ENCODE measurements at places on chromosomes 3 and 15.
A peak's percentile ranks its signal among the peaks of the same experiment; 100 is the strongest.

DNA sequence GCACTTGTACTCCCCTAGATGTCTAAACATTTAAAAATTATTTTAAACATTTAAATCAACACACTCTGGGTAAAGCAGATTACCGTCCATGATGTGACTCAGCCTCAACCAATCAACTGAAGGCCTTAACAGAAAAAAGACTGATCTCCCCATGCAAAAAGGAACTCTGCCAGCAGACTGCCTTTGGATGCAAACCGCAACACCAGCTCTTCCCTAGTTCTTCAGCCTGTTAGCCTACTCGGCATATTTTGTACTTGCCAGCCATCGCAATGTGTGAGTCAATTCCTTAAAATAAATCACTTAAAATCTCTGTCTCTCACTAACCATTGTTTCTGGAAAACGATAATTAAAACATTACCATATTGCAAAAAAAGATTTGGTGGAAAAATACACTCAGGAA, 375.9 kb downstream of the RSL24D1 start:
- no peak for DNase-seq

DNA sequence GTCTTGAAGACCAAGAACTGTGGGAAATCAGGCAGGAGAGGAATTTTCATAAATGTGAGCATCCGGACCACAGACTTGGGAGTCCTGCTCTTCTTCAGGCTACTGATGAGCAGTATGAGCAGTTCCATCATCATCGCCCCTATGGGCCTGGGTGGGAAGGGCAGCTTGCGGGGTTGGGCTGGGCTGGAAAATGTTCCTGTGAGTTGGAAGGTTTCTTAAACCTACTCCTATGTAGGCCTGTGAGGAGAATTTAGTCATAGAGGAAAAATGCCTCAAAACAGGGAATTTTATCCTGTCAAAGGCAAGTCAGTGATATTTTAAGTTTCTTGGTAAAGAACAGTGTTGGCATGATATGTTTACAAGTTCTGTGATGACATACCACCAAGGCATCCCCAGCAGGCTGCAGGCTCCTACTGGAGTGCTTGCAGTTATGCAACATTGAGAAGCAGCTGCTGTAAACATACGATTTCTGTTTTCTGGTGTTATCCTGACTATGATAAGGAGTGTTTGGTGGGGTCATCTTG, 10.3 kb downstream of the MASP1 start:
- no peak for DNase-seq

GRCh38 chr3:195270079-195270816, 711 bp downstream of the XXYLT1 start:
- no peak for DNase-seq

DNA sequence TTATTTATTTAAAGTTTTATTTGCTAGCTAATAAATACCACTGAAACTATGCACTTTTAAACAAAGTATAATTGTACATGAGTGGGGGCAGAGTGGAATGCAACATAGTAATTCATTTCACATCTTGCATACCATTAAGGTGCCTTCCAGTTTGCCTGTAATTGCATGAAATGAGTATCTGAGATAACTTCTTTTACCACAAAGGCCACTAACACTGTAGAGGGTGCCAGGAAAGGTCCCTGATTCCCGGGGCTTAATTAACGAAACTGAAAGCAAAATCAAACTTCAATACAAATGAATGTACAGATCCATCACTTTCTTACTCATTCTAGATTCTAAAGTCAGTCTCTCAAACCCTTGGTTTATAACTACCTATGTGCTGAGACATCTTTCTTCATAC, 2.1 kb downstream of the CD47 start:
- no peak for DNase-seq

GRCh38 chr15:67401336-67401735, 119.6 kb upstream of the C15orf61 start:
- DNase-seq: no peak

GRCh38 chr3:9765865-9766264, 3.9 kb downstream of the CAMK1 start:
- no peak for DNase-seq

DNA sequence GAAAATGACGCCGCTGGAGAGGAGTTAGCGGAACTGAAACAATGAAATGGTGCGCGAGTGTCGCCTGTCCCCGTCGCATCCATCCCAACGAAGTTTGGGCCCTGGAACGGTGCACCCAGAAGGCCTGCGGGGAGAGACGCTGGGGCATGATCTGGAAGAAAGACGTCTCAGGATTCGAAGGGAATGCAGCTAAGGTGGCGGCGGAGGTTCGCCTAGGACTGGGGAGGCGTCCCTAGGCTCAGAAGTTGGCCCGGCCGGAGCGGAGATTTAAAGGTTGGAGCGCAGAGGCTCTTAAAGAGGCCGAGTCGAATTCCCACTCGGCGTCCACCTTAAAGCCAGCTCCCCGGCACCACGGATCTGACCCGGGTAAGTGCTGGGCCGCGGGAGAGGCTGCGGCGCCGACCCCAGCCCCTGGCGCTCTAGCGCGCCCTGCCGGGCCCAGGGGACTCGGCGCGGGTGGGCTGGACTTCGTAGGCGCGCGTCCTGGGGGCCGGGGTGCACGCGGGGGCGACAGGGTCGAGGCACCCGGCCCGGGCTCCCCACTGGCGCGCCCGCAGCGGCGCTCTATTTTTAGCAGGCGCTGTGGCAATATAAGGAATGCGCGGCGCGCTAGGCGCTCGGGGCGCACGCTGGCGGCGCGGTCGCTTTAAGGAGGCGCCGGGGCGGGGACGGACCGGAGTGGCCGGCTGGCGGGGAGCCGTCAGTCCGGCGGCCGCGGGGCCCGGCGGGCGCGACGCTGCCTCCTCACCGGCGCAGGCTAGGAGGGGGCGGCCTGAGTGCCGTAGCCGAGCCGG, at the start of gene MRAS:
Gene MRAS (plus strand): TSS at position 620 of the 794 bp plus-strand sequence. CDS start 24,305 bp downstream, outside the sequence.
- DNase-seq: peak; percentile 79

DNA sequence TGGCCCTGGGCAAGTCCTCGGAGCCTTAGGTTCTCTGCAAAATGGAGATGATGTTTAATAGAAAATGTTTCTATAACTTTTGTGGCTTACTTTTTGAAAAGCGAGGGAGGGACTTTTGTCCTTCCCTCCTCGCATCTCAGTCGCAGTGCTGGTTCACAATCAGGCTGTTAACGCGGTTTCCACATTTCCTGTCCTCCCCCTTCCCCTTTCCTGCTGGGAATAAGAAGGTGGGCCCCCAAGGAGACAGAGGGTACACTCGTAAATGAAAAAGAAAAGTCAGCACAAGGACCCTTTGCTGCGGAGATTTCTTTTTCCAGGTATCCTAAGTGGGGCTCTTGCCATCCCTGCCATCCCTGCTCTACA, 29.5 kb downstream of the ARHGAP31 start:
- DNase-seq: no peak

Measured in hypothalamus (tissue), 51 donors.